ENCODE measurements at places on chromosomes 5 and 9. TPM values are rescaled to one million over a fixed set of nuclear protein-coding genes. Genes with fewer than 3 reads are reported as not detected.

- DNase-seq: no peak
- no peak overlapping the region for H3K4me3 ChIP-seq
- H3K4me1 ChIP-seq: no peaks in the 10 kb centered on the region
- H3K36me3 ChIP-seq: no peaks in the 10 kb centered on the region
- H3K27me3 ChIP-seq: no peaks in the 10 kb centered on the region
Observed at GRCh38 chr5:107799306-107799705, 128.6 kb upstream of the EFNA5 start.

GRCh38 chr5:90097082-90097477, 312.5 kb downstream of the CETN3 start:
- H3K27ac ChIP-seq: no peak overlapping the region
- H3K4me1 ChIP-seq: no peaks in the 10 kb centered on the region
- H3K4me3 ChIP-seq: no peak overlapping the region
- no peaks in the 10 kb centered on the region for H3K36me3 ChIP-seq

GRCh38 chr5:39541920-39542319, 117.1 kb upstream of the DAB2 start:
- no peak for DNase-seq
- H3K36me3 ChIP-seq: no peaks in the 10 kb centered on the region
- no peaks in the 10 kb centered on the region for H3K27me3 ChIP-seq
- no peak overlapping the region for H3K4me3 ChIP-seq
- H3K27ac ChIP-seq: no peak overlapping the region

GRCh38 chr5:108557686-108558085, 175.8 kb upstream of the FBXL17 start:
- H3K4me3 ChIP-seq: no peak overlapping the region
- H3K4me1 ChIP-seq: no peaks in the 10 kb centered on the region
- DNase-seq: no peak
- H3K27ac ChIP-seq: no peak overlapping the region
- no peaks in the 10 kb centered on the region for H3K27me3 ChIP-seq

DNA sequence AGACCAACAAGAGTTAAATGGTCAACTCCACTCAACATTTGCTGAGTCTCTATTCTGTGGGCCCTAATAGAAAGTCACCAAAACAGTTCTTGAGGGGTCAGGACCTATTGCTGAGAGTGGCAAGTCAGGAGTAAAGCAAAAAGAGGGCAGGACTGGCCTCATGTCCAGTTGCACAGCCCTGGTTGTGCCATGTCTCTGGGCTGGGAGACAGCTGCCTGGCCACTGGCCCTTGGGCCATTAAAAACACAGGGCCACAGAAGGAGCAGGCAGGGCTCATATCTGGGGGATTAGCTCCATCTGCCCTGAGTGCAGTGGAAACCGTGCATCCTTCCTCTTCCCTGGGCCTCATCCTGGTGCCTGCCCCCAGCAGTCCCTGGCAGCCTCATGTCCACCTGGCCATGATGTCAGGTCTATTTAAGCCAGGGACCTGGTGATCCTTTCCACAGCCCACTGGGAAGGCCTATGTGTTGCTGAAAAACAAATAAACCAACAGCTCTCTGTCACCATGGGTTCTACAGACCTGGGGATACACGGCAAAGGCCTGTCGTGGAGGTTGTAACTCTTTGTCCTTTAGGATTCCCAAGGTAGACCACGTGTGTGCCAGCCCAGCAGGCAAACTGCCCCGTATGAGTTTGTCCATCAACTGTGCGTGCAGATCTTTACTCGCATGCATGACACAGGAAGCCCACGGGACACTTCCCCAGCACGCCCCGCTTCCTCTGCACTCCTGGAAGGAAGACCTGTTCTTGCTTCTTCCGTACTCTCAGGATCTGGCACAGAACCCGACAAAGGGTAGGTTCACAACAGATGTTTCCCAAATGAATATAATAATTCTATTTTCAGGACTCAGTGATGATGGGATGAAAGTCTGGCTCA, 148.8 kb downstream of the MTX3 start:
- H3K36me3 ChIP-seq: no peaks in the 10 kb centered on the region
- DNase-seq: no peak
- H3K4me3 ChIP-seq: no peak overlapping the region
- no peaks in the 10 kb centered on the region for H3K27me3 ChIP-seq
- H3K27ac ChIP-seq: no peak overlapping the region

Gene SPOCK1
- total RNA-seq: 89.4 TPM

Gene PCDHB5
- 11.3 TPM for total RNA-seq
